ENCODE measurements at places on chromosomes 11 and 22.

- DNase-seq = no peak
Observed at GRCh38 chr11:120215634-120216033, 4.8 kb downstream of the OAF start.

GRCh38 chr11:95142431-95142830 is 52.8 kb downstream of the ENDOD1 start:
- DNase-seq = no peak

DNA sequence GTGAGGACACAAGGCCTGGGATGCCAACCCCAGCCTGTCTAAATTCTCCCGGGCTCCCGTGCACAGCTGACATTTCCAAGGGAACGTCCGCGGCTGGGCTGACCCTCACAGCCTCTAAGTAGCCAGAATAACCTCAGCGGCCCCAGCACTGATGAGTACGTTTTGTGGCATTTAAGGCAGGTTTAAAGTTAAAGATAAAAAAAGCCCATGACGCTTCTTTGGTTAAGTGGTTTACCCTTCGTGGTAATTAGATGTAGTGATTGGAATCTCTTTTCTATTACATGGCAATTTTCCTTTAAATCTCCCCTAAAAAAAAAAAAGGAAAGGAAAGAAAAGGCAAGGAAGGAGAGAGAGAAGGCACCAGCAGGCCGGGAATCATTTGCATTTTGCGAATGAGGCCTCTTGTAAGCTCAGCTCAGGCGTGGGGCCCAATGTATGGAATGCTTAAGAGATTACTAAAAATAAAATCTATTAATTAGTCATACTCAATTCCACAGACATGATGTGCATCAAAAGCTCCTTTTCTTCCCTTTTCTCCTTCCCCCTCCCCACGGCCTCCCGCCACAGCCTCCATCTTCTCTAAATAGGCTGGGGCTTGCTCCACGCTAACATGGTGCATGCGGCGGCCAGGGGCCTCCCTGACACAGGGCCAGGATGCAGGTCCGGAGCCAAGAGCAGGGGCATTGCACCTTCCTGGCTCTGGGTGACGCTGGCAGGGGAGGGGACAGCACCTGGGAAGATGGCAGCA is 44.1 kb downstream of the MACROD1 start:
- no peak for DNase-seq

DNA sequence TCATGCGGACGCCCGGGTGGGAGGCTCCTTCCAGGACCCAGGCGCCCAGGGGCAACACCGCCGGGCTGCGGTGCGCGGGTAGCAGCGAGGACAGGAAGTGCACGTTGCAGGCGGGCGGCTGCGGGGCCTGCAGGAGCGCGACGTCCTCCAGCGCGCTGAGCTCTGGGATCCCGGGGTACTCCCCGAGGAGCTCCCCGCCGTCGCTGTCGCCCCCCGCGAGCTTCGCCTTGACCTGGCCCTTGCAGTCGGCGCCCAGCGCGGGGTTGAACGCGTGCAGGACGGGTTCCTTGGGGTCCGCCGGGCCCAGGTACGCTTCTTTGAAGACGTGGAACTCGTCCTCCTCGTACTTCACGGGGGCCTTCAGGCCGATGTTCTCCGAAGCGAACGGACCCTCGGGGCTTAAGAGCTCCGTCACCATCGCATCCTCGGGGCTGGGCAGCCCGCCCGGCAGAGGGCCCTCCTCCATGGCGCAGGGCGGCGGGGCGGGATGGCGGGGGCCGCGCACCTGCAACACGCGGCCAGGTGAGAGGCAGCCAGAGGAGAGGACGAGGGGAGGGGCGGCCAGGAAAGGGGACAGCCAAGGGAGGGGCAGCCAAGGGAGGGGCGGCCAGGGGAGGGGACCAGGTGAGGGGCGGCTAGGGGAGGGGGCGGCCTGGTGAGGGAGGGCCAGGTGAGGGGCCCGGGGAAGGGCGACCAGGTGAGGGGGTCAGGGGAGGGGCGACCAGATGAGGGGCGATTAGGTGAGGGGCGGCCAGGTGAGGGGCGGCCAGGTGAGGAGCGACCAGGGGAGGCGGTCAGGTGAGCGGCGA is 921 bp downstream of the TESMIN start:
- no peak for DNase-seq

DNA sequence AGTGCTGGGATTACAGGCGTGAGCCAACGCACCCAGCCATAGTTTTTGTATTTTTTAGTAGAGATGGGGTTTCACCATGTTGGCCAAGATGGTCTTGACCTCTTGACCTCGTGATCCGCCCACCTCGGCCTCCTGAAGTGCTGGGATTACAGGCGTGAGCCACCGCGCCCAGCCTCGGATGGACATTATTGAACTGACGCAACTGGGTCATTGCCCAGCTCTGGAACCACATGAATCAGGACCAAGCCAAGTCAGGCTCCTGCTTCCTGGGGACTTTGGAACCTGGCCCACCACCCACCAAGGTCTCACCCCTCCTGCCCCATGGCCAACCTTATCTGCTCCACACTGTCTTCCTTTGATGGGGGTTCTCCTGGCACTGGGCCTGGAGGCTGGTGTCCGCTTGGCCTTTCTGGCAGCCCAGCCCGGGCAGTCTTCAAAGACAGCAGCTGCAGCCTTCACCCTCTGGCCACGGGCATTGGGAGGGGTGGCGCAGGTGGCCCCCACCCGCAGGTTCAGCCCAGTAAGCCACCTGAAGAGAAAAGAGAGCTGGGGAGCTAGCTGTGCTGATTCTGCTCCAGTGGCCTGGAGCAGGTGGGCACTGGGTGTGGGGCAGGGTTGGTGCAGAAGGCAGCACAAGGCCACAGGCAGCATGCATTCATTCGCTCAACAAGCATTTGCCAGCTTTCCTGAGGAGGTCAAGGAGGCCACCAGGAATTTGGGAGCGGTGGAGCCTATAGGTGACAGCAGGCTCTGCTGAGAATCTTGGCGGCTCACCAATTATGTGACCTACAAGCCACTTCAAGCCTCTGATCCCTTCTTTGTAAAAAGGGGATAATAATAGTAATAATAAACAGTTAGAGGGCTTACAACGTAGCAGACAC is 5.7 kb downstream of the CHADL start:
- no peak for DNase-seq

- no peak for DNase-seq
Observed at GRCh38 chr11:87141980-87142514, 104.3 kb downstream of the TMEM135 start.

DNA sequence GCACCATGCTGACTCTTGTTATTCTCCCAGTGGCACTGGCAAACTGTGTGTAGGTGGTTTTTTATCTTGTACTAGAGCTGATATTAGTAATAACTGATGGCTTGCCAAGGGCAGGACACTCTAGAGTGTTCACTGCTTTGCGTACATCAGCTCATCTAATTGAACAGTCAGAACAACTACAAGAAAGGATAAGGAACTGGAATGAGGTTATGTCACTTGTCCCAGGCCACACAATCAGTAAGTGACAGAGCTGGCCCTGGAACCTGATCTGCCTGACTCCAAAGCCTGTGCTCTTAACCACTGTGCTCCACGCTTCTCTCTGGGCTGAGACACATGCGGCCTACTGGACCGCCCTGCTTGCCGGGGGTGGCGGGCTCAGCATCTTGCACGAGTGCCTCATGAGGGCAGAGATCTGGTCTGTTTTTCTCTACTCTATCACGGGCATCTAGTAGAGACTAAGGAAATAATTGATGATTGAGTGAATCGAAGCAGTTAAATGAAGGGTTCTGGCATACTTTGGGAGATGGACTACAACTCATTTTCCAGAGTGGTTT is 155.9 kb upstream of the SORL1-AS1 start:
- no peak for DNase-seq

DNA sequence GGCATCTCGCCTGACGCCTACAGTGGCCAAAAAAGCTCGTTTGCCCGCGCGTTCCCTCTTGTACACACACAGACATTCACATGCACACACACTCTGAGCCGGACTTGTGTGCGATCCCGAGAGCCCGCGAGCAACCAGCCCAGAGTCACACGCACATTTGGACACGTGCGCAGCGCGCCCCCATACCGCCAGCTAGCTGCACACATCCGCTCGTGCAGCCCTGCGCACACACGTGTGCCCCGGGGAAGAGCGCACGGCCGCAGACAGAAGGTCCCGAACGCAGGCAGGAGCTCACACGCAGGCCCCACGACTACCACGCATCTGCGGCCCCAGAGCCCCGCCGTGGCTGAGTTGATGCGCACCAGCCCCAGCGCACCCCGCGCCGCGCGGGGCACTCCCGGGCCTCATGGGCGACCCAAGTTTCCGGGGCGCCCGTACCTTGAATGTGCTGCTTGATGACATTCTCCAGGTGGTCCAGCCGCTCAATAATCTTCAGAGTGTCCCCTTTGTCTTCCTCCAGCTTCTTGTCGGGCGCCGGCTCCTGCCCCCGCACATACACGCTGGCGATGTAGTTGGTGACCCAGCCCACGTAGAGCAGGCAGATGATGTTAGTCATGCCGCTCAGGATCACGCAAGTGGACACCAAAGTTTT is 758 bp downstream of the GALNT18 start:
- no peak for DNase-seq

- no peak for DNase-seq
Observed at GRCh38 chr11:75802913-75803820, 11.8 kb upstream of the UVRAG start.

DNA sequence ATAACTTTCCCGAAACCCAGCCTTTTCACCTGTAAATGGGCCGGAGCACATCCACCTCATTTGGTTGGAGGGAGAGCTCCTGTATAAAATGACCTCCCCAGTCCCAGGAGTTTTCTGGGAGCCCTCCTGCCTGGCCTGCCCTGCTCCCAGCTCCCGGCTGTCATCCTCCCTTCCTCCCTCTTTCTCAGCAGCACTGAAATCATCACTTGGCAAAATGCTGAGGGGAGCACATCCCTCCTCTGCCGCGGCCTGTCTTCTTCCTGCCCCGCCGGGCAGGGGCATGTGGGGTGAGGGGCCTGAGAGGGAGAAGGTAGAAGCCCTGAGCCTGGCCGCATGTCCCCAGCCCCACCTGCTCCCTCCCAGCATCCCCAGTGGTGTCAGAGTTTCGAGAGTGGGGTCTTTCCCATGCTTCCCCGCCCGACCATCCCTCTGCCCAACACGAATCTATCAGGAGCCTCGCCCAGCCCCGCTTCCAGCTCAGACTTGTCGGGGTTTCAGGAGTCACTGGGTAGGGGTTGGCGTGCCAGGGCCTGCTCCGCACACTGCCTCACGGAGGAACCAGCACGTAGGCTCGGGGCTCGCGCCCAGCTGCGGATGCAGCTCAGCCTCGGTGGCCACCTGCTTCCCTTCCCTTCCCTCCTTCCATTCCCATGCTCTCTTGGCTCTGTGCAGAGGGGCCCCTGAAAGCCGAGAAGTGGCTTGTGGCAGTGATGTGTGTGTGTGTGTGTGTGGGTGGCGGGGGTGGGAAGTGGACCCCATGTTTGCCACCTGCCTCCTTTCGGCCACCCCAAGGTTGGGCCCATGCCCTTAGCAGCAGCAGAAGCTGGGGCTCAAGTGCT is 37.1 kb downstream of the NECTIN1 start:
- no peak for DNase-seq

GRCh38 chr11:61279934-61280659 is 15.0 kb downstream of the VWCE start:
- DNase-seq = no peak

GRCh38 chr22:49950396-49950994 is 10.1 kb upstream of the PIM3 start:
- no peak for DNase-seq

Measured in left renal pelvis (tissue), 4 donors.